ENCODE measurements at places on chromosomes 3 and 15.

GRCh38 chr3:5278666-5279065, 91.2 kb downstream of the EDEM1 start:
- no peak for DNase-seq

DNA sequence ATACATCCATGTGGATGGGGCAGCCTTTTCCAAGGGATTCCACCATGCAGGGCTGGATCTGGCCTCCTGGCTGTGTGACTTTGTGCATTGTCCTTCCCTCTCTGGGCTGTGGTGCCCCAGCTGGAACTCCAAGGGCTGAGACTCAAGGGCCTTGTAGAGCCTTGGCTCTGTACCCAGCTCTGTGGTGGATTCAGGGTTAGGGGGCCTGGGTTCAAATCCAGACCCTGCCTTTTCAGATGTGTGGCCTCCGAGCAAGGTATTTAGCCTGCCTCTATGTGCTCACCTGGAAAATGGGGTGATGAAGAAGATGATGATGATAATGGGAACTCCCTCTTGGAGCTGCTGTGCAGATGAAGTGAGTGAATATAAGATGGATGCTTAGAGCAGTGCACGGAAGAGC, 161.9 kb downstream of the WNT7A start:
- no peak for DNase-seq

GRCh38 chr3:86563400-86563970, 427.5 kb downstream of the VGLL3 start:
- peak; percentile 30 for DNase-seq

DNA sequence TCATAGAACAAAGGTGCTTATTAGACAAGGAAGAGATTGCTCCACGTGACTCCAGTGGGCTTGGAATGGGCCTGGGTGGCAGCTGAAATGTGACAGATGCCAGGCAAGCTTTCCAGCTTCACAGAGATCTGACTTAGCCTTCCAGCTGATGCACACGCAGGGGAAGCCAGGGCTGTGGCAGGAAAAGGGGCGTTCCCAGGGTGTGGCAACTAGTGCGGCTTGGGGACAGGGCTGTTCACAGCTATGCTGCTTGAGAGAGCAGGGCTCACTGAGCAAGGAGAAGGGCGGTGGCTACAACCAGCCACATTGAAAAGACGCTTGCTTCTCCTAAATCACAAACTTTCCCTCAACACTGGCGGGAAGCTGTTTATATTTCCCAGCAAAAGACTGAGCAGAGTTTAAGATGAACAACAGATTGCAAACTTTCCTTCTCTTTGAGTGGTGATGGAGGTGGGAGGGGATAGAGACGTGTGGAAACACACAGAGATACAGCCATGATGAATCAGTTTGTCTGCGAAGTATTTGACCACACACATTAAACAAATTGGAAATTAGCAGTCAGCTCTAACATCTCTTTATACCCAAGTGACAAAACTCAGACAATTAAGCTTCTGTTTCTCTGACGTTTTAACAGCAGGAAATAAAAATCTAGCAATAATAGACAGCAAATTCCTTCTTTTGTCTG, 127.5 kb downstream of the BDH1 start:
- DNase-seq, result no peak

DNA sequence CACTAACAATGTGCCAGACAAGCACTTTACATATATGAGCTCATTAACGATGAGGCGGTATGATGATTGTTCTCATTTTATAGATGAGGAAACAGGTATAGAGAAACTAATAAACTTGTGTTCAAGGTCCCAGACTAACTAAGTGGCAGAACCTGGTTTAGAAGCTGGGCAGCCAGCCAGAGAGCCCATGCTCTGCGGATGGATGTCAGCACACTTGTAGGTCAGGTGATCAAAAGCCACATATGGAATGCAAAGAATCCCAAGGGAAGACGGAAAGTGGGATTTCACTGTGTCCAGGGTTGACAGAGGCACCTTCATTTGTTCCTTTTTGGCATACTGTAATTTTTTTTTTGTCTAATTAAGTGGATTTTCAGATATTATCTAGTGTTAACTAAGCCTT, 103.7 kb downstream of the EFL1 start:
- DNase-seq, result no peak

DNA sequence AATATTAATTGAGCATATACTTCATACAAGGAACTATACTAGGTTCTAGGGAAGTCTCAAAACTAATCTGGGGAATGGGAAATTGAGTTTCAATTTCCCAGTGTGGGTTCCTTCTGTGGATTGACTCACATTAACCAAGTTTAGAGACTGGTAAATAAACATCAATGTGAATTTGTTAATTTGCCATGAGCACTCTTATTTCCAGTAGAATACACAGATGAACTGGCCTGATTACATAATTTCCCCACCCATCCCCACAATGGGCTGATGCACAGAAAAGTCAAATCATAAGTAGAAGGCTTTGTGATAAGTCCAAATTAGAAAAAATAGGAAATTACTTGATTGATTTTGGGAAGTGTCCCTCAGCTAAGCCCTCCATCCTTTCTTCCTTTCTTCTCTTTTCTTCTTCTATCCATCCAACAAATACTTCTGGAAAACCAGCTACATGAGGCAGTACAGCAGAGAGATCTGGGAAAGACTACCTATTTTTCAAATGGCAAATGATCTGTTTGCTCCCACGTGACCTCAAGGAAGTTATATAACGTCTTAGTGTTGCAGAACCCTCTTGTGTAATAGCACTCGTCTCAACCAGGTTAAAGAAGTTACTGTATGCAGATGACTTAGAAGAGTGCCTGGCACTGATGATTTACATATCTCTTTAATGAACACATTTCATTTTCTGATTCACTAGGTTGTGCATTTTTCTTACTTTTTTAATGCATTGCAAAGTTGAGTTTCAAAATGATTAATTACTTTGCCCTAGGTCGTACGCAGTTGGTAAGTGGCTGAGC, 312.3 kb downstream of the SV2B start:
- no peak for DNase-seq

DNA sequence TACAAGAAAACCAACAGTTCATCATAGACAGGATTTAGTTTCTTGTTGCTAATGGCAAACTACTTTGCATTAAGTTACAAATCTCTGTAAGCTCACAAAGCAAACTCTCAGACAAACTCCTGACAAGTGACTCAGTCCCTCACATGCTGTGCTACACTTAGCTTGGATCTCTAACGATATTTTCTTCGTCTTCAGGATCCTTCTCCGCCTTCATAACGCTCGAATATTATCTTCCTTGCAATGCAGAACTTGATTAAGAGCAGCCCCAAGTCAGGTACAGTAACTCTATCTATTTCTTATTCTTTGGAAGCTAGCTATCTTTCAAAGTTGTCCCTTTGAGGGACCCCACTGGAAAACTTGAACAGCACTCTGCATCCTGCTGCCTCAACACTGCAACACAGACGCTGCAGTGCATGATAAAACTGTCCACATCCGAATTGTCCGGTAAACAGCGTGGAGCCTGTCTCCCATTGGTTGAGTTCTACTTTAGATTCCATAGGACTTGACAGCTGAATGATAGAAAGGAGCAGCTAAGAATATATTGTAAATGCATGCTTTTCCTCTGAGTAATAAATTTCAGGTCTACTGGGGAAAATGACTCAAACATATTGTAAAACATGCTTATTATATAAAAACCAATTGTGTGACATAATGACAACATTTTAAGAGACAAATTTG, 61.3 kb downstream of the UACA start:
- no peak for DNase-seq

GRCh38 chr15:67765701-67766100, 59.6 kb upstream of the SKOR1 start:
- DNase-seq, result no peak

- DNase-seq, result no peak
Observed at GRCh38 chr3:124586126-124587052, 143.9 kb upstream of the UMPS start.

- no peak for DNase-seq
Observed at GRCh38 chr3:29475305-29475840, 194.5 kb downstream of the RBMS3 start.

- DNase-seq, result no peak
Observed at GRCh38 chr3:140332131-140332530, 345.7 kb upstream of the TRIM42 start.

DNA sequence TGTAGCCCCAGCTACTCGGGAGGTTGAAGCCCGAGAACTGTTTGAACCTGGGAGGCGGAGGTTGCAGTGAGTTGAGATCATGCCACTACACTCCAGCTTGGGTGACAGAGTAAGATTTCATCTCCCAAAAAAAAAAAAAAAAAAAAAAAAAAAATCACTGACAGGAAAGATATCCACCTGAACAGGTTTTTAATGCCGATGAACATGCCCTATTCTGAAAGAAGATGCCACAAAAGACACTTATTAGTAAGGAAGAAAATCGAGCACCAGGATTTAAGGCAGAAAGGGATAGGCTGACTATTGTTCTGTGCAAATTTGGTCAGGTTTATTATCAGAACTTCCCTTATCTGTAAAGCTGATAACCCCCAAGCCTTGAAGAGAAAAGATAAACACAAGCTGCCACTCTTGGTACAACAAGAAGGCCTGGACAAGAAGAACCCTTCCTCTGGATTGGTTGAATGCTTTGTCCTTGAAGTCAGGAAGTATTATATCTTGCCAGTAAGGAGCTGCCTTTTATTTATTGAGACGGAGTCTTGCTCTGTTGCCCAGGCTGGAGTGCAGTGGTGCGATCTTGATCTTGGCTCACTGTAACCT, 2.7 kb upstream of the PARP16 start:
- no peak for DNase-seq

DNA sequence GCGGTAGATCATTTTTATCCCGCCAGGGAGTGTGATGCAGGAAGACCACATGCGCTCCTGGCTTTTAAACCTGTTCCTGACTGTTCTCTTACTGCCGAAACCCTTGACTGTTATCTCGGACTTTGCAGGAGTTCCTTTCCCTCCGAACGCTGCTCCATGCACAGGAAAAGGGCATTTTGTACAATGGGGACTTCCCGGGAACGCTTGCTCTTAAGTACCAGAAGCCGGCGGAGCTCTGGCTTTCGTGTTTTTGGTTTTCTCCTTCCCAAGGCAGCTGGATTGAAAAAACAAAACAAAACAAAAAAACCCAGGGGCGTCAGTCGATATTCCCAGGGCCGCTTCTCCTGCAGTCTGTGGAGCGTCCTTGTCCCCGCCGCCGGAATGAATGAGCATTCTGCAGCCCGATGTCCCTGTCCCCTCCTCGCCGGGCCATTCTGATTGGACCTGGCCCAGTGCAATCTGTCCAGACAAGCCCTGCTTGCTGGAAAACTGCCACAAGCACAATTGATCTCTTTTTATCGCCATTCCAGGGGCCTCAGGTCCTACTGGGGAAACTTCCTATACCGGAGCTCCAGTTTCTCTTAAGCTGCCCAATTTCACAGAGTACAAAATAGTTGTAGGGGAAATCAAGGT, 44.8 kb downstream of the SLC6A1 start:
- DNase-seq, result no peak

DNA sequence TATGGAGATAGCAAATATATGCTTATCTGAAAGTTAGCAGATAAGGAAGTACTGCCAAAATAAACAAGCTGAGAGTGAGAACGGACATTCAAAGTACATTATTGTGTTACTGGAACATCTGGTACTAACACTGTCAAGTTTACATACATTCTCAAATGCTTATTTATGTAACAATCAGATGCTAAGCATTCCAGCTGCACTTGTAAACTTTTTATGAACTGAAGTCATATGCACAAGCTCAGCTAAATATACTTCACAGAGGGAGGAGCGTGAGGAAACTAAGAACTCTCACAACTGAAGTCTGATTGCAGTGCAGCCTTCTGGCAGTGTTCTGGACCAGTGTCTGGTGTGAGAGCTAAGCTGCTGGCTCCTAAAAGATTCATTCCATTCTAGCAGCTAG, 223.7 kb upstream of the NANOGP8 start:
- no peak for DNase-seq

GRCh38 chr15:87736891-87737389, 519.6 kb downstream of the NTRK3 start:
- DNase-seq, result no peak

GRCh38 chr15:31510057-31510456, 183.4 kb downstream of the KLF13 start:
- no peak for DNase-seq

GRCh38 chr3:188037965-188038581, 115.9 kb upstream of the LPP start:
- no peak for DNase-seq

- no peak for DNase-seq
Observed at GRCh38 chr3:118055381-118055780, 979.3 kb downstream of the IGSF11 start.

GRCh38 chr15:29939404-29939803, 117.1 kb upstream of the TJP1 start:
- DNase-seq, result no peak

DNA sequence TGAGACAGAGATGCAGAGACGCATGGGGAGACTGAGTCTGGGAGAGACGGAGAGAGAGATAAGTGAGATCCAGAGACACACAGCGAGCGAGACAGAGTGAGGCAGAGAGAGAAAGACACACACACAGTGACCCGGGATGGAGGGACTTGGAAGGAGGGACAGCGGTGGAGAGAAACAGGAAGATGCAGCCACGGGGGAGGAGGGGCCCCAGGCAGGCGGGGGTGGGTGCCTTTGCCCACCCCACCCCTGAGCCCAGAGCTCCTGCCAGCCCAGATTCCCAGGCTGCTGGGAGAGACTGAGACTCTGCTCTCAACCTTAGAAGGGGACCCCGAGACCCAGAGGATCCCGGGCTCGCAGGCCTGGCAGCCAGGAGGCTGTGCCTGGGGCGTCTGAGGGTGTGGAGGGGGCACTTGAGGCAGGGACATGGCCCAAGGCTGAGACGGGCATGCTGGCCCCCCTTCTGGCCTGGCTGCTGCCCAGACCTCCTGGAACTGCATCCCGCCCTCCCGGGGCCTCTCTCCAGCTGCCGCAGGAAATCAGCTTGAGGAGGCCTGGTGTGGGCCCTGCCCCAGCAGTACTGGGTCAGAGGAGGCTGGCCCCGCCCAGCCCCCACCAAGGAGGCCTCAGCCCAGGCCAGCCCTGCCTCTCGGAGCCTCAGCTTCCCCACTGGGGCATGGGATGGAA, 18.1 kb downstream of the H1-8 start:
- DNase-seq, result no peak

DNA sequence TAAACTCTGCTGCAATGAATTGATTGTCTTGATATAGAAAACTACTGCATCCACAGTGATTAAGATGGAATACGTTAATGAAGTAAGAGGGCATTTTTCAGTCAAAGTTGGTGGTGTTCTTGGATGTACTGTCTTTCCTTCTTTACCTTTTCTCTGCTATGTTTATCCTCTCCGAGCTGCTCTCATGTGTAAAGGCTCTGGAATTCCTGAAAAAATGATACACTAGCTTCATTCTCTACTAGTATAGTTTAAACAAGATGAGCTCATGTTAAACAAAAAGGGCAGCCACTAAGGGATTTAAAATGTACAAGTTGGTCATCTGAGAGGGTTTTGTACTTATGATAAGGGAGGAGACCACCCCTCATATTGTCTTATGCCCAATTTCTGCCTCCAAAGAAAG, 504.6 kb upstream of the NECTIN3 start:
- no peak for DNase-seq

- DNase-seq, result no peak
Observed at GRCh38 chr15:63998489-63998888, 47.8 kb downstream of the DAPK2 start.

- no peak for DNase-seq
Observed at GRCh38 chr3:118626453-118626852, 408.2 kb downstream of the IGSF11 start.

All from NCI-H748 treated with DMSO at 0.1 percent for 48 hours (cell line).